ENCODE measurements at places on chromosomes 2 and 18.

GRCh38 chr18:55227771-55228170, 268.5 kb upstream of the CCDC68 start:
- DNase-seq, result no peak

DNA sequence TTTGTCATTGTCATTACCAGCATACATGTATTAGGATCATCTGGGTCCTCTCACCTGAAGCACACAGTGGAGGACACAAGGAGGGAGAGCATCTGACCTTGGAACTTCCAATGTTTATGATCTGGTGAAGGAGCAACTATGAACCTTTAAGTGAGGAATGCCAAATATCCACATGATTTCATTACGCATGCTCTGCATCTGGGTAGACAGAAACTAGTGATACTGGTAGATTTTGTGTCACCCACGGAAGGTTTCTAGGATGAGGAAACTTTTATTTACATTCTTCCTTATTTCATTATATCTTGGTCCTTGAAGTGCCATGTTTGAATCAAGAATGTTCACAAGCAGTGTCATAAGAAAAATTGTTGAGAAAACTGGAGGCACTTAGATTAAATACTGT, 32.1 kb downstream of the SPC25 start:
- DNase-seq, result no peak

DNA sequence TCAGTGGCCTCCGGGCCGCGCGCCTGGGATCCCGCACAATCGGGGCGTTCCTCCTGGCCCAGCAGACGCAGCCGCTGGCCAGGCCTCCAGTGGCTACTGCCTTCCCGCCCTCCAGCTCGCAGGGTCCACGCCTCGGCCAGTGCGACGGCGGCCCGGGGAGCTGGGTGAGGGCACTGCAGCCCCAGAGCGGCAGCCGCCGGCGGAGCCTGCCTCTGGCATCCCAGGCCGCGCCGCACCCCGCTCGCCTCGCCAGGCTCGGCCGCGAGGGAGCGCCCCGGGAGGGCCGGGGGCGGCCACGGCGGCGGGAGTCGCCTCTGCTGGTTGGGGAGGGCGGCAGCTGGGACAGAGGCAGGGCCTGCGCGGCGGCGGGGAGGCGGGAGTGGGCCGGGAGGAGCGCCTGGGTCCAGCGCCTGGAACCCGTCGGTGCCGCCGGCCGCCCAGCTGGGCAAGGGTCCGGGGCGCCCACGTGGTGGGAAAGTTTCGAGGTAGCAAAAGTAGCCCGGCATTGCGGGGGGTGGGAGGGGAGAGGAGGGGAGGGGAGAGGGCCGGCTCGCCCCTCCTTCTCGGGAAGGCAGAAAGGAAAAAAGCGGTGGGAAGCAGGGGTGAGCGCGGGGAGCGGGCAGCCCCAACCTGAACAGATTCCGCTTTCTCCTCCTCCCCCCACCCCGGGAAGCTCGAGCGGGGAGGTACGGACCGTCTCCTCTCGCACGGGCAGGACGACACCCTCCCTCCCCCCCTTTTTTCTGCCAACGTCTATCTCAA, 1.5 kb upstream of the INHBB start:
- DNase-seq, result no peak

DNA sequence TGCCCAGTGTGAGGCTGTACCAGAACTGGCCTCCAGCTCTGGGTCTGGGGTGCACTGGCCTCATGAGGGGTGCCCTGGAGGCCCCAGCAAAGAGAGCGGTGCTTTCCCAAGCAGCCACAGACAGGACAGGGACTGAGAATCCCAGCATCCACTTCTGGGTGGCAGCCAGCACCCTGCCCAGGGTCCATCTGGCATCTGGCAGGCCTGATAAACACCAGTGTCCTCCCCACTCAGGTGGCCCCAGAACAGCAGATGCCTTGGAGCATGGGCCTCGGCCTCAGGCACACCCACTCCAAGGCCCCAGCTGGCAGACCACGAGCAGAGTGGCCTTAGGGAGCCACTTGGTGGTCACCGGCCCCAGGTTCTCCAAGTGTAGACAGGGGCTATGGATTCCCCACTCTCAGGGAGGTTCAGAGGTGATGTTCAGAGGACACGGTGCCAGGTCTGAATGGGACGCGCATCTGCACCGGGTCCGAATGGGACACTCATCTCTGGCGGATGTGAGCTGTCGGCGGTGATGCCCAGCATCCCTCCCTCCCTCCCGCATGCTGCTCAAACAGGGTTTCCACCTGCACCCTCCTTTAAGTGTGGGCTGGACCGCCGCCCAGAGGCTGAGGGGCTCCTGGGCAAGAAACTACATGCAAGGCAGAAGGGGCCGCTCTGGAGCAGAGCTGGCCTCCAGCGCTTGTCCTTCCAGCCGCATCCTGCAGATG, 82.2 kb upstream of the GPC1 start:
- DNase-seq, result no peak

GRCh38 chr2:10030311-10030736, 13.0 kb upstream of the KLF11 start:
- DNase-seq, result no peak

- DNase-seq, result peak; percentile 79
These were observed 47.7 kb downstream of the PRKCE start for GRCh38 chr2:45699032-45699658.

DNA sequence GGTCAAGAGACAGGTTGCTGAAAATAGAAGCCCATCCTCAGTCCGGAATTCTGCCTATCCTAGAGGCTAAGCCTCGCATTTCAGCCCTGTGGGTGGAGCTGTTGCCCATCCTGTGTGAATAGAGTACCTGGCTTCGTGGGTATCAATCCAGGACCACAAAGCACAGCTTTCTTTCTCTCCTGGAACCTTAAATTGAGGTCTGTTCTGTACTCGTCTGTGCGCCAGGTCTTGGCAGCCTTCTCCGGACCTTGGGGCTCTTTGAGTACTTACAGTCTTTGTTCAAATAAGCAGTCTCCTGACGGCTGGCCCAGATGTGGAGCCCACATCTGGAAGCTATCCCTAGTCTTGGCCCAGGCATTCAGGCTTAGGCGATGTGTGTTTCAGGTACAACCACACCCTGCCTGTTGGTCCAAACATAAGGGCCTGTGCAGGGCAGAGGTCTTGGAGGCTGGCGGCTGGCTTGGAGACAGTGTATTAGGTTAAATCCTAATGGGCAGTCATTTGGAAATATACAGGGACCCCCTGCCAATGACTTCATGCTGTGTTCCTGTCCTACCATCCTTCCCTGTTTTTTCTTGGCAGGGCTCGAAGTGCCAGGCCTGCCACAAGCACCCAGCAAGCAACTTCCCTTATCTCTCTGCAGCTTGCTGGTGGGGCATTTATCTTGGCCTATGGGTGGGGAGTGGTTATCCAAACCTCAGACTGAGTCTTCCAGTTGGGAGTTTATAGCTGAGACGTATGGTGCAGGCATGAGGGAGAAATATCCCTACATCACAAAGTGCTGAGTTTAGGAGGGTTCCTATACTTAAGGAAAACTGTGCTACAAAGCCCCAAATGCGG, 294.1 kb downstream of the BCL2 start:
- peak; percentile 1 for DNase-seq

DNA sequence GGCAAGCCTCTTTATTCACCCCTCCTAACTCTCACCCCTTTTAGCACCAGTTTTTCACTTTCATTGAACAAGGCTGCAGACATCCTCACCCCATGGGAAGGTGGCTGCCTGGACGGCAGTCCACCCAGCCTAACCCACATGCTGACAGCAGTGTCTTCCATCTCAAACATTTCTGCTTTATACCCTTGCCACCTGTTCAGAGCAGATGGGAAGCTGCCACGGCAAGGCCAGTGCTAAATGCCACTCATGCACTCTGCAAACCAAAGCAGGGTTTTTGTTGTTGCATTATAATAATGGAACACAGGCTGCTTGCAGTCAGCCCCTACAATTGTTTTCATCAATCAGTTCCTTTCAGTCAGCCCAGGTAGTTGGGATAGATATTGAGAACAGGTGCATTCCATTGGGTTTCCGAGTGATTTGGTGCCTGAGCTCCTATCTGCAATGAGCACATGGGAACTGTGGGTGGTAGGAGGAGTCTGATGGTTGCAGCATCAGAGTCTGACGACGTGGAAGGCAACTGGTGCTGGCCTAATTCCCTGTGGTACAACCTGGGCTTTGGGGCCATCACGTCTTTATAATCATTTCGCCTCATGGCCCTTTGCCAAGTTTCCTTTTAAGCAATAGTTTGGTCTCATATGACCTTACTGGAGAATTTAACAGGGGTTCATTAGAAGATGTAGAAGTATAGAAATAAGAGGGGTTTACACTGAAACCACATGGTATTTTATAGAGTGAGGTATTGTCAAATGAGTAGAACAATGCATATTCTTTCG, 252.5 kb upstream of the SP5 start:
- DNase-seq, result no peak

GRCh38 chr2:104857262-104858005, 3.5 kb downstream of the POU3F3 start:
- DNase-seq, result no peak

DNA sequence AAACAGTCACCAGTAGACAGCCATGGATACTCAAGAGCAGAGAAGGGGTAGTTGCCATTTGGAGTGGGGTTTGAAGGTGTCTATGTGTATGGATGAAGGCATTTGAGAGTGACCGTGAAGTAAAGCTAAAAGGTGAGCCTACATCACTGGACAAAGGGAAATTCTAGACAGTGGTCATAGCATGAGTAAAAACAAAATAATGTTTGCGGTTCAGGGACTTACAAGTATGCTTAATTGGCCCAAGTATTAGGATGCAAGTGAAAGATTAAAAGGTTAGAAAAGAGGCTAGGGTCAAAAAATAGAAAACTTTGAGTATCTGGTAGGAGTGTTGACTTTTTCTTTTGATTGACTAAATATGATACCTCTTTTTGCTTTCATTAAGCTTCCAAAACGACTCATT, 238.1 kb upstream of the SLC8A1 start:
- no peak for DNase-seq

DNA sequence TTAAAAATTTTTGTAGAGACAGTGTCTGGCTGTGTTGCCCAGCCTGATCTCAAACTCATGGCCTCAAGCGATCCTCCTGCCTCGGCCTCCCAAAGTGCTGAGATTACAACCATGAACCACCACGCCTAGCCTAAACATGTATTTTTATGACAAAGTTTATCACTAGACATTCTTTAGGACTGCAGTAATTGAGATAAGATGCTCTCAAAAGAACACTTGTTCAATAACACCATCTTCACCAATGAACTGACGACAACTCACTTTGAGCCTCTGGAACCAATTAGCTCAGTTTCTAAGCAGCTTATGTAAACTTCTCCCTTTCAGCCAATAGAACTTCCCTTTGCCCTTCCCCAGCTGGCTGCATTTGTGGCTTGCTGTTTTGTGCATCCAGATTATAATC, 15.3 kb upstream of the PPP4R1 start:
- DNase-seq, result peak; percentile 71

DNA sequence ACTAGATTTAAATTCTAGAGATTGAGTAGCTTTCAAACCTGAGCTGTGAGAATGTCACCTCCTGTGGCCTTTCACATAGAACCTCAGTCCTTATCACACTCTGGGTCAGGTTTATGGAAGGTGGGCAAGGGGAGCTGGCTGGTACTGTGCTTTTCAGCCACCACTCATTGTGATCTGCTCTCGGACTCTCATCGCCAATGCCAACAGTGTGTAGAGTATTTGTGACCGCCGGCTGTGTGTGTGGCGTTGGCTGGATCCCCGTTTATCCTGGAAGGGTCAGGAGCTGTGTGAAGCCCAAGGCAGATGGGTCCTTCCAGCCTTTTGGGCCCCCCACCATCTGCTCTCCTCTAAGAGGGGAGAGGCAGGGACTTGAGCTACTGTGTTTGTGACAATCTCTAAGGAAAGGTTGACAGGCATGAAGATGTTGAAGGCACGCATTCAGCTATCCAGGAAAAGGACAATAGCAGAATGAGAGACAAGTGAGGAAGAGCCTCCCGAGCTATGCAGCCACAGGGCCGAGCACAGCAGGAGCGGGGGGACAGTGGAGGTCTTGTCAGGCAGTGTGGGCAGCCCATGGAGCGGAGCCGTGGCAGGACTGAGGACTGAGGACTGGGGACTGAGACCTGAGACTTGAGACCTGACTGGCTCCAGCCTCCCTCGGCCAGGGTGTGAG, 107.1 kb upstream of the TPO start:
- DNase-seq, result no peak

DNA sequence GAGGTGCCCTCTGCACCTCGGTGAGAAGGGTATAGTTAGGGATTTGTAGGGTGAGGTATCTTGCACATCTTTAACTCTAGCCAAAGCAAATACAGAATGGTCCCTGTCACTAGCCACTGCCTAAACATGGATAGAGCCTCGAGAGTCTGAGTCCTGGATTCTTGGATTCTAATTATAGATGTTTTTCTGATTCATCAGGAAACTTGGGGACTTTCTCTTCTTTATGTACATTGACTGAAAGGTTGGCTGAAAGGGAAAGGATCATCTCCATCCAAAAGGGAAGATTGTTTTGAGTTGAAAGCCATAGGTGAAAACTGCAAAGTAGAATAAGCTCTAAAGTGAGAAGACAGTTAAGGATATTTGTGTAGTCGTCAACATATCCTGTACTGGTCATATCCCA, 8.2 kb downstream of the STK36 start:
- DNase-seq, result no peak

DNA sequence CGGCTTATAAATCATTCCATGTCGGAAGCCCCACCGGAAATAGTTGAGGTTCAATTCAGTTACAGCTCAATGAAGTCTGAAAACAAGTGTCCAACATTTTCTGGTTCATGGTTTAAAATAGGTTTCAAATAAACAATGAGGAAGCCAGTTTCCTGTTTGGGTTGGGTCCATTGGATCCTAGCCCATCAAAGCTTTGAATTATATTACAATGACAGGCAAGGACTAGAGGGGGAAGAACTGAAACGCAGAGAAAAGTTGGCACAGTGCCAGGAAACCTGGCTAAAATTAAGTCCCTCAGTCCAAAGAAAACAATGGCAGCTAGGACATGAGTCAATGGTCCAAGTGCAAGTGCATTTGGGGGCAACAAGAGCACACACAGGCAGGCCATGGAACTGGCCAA, 32.0 kb downstream of the SLC14A1 start:
- DNase-seq, result peak; percentile 62

GRCh38 chr2:142052220-142052863, 78.5 kb downstream of the LRP1B start:
- DNase-seq, result no peak

- no peak for DNase-seq
These were observed 65.2 kb upstream of the MGAT4A start for GRCh38 chr2:98795891-98796676.

DNA sequence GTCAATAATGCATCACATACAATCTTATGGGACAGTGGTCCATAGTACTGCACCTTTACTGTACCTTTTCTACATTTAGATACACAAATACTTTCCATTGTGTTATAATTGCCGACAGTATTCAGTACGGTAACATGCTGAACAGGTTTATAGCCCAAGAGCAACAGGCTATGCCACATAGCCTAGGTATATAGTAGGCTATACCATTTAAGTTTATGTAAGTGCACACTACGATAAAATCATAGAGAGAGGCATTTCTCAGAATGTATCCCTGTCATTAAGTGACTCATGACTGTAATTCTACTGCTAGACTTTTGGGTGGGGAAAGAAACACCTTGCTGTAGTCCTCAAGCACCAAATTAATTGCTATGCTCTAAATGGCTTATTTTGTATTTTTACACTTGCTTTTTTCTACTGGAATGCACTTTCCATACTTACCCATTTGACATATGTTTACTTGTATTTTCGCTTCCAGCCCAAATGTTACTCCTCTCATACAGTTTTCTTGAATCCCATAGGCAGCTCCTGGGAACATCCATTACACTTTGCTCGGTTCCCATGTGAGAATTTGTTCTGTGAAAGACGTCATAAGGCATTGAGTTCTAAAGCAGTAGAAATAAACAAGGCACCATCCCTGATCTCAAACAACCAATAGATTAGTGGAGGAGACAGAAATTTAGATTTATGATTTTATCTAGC, 714.0 kb upstream of the ID2 start:
- DNase-seq, result no peak

GRCh38 chr2:158968396-158969161, at the start of gene TANC1:
Gene TANC1, plus strand, starts transcription at chr2:158968640. Its CDS starts 97,271 bp downstream, at chr2:159065911.
- DNase-seq, result peak; percentile 94

GRCh38 chr18:76850112-76850511, 27.8 kb downstream of the ZNF236 start:
- no peak for DNase-seq
